ENCODE measurements at places on chromosomes 12 and 14.

GRCh38 chr14:21256539-21257393 is 12.5 kb downstream of the HNRNPC start:
- no peak for DNase-seq

DNA sequence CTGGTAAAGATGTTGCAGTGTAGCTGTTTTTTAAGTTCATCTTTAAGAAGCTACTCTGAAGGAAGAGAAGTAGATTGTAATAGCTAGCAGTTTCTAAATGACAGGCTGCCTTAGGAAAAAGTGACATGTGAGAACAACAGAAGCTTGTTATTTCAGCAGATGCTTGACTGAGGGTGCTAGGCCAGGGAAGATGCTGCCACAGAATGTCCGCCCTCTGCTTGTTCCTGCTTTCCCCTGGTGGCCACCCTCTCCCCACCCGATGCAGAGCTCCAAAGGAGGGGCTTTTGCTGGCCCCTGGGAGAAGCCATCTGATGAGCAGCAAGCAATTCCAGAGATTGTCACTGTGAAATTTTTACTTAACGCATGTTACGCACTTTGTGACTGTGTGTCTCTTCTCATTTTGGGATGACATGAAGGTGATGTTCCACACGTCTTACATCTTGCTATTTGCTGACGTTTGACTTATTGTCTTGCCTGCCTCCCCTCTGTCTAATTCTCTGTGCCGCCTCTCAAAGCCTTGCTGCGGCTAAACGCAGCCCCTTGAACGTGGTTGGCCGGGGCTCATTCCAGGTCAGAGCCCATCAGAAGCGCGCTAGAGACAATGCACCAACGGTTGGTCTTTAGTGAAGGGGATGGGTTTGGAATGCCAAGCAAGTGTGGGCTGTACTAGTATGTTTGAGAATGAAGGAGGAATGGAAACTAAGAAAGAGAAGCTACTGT is 44.8 kb downstream of the WDR20 start:
- no peak for DNase-seq

DNA sequence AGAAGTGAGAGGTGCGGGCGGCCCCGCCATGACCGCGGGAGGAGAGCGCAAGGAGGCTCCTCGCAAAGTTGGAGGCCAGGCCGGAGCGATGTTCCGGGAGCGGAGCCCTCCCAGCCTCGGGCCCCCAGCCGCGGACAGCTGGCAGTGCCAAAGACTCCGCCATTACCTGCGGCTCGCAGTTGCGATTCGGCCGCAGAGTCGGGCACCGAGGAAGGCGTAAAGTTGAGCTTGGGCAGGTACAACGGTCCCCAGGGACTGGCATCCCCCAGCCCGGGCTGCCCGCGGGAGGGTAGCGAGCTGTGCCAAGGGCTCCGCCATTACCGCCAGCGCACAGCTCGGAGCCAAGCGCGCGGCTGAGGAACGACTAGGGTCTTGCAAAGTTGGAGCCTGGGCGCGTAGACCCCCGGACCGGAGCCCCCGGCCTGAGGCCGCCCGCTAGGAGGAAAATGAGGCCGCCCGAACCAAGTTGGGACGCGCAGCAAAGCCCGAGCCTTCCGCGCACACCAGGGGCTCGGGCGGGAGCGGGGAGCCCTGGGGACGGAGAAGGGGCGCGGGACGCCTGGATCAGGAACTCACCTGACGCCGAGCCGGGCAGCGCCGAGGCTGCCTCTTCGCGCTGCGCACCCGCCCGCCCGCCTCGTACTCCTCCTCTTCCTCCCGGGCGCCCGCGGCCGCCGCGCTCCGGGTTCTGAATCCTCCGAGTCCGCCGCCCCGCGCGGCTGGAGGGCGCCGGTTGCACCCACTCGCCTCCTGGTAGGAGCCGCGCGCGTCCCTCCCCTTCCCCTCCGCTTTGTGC is 677 bp downstream of the NOS1 start:
- DNase-seq: no peak

GRCh38 chr12:109873653-109874052 is 6.7 kb downstream of the GLTP start:
- DNase-seq: no peak

DNA sequence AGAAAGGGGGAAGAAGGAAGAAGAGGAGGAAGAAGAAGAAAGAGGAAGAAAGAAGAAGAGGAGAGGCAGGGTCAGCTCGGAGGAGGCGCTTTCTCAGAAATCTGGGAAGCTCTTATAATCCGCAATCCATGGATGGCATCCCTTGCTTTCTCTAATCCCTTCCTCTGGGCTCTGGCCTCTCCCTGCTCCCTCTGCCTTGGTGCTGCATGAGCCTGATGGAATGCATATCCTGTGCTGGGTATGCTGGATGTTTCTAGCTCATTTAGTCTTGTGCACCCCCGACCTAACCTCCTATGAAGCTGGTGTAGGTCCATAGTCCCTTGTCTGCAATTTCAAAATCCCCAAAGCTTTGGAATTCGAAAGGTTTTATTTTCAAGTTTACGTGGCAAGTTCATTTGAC is 94.2 kb upstream of the MYL2 start:
- no peak for DNase-seq

DNA sequence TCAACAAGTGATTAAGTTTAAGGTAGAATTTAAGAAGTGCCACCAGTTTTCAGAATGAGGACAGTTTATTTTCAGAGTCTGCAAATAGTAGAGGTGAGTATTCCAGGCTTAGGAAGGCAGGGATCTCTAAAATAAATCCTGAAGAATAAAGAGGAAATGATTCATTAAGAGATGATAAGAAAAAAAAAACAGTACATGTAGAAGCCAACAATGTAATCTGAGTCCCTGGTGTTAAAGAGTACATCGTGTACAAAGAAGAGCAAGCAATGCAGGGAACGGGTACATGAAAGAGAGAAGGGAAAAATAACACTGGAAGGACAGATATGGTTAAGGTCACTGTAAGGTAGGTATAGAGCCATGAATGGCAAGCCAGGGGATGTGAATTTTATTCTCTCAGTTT is 95.2 kb upstream of the FOXG1 start:
- no peak for DNase-seq

- DNase-seq: peak; percentile 55
Measured at GRCh38 chr12:123972457-123973401, at the start of the genes CCDC92 and ZNF664. CCDC92 (minus strand) TSS chr12:123972831; CDS start chr12:123944305, 28,526 bp downstream. ZNF664 (plus strand) TSS chr12:123973215; CDS start chr12:124012145, 38,930 bp downstream.

GRCh38 chr12:56308714-56309113 is 7.1 kb downstream of the CNPY2 start:
- DNase-seq: no peak

DNA sequence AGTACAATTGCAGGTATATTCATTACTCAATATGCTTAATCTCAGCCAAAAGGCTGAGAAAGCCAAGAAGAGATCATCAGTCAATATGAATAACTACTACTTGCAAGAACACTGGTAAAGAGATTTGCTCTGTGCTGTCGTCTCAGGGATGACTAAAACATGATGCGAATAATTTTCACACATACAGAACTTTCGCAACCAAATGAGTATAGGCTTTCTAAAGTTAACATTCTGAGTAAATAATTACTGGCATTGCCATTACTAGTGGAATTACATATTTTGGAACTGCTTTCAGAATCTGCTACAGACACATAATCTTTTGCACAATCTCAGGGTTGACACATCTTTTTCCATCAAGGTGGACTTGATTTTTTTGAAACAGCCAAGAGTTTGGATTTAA is 24.7 kb downstream of the NCKAP1L start:
- DNase-seq: no peak

DNA sequence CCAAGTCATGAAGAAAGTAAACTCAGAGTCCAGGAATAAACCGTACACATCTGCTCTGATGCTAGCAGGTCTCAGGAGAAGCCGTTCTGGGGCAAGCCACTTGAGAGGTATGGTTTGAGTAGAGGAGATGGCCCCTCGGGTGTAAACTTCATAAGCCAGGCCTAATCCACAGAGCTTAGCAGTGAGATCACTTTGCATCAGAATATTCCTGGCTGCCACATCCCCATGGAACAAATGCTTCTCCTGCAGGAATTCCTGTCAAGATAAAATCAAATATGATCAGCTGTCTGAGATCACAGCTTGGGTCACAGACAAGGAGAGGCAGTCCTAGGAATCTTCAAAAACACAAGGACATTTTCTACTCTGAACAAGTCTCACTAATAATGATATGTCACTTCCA is 11.2 kb upstream of the MAGOHB start:
- no peak for DNase-seq

DNA sequence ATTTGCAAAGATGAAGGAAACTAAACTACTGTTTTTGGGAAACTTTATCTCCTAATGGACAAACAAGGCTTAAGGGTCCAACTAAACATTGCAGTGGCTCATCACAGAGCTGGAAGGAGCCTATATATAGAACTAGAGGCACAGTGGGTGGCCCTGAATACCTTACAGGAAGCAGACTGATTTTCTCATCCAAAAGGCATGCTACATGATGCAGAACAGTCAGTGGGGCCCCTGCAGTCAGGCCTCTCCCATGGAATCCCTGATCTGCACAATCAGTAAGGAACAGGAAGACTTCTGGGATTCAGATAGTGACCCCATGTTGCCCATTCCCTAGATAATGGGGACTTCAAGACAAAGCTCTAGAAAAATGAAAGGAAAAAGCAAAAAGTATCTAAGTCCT is 1.9 kb upstream of the LLPH start:
- DNase-seq: no peak

GRCh38 chr12:93039930-93040329 is 110.8 kb upstream of the EEA1 start:
- no peak for DNase-seq

DNA sequence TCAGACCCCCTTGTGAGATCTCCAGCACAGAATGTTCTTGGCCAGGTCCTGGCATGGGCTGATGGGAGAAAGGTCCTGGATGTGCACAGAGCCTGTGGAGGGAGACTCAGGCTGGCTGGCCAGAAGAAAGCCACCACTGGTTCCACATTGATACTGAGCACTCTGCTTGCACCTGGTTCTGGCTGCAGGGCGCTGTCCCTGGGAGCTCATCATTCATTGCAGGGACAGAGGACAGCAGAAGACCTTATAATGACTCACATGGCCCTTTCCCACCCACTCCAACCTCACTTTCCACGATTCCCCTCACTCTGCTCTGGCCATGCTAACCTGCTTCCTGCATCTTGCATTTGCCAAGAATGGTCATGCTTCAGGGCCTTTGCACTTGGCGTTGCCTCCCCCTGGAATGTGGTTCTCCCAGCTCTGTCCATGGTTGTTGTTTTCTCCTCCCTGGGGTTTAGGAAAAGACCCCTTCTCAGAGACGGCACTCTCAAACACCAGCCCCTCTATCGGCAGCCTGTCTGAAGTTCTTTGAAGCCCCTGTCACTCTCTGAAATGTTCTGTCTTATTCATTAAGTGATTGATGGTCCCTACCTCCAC is 10.3 kb downstream of the KRT7 start:
- DNase-seq: no peak

DNA sequence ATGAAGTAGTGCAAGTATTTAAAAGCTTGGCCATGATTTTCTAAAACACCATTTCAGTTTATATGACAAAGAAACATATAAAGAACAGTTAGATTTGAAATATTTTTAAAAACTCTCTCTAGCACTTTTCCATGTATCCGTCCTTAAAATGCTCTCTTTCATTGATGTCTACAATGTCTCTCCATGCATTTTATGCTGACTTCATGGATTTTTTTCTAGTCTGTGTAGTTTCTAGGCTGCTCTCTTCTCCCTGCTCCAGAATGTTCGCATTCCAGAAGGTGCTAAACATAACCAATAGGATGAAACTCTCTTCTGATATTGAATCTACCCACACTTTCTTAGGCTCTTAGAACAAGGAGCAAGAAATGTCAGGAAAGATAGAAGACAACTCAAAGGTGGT is 124.8 kb downstream of the PLCZ1 start:
- no peak for DNase-seq

DNA sequence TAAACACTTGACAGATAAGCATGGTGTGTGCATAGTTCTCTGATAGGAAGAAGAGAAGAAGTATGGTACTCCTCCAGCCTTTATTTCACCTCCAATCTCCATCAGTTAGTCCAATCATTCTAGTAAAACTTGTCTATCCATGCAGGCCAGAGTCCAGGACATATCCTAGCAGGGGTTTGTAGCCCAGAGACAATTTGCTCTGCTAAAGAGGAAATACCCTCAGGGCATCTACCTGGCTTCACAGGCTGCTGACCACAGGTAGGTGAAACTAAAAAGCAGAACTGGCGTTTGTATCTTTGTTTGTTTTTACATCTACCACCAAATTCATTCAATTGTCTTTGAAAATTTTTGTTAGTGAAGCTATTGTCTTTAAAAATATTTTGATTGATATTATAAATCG is 717.6 kb downstream of the FSCB start:
- no peak for DNase-seq

- no peak for DNase-seq
Measured at GRCh38 chr14:66152302-66152701, 333.9 kb upstream of the CCDC196 start.
